ENCODE measurements at places on chromosomes 1 and 21.

DNA sequence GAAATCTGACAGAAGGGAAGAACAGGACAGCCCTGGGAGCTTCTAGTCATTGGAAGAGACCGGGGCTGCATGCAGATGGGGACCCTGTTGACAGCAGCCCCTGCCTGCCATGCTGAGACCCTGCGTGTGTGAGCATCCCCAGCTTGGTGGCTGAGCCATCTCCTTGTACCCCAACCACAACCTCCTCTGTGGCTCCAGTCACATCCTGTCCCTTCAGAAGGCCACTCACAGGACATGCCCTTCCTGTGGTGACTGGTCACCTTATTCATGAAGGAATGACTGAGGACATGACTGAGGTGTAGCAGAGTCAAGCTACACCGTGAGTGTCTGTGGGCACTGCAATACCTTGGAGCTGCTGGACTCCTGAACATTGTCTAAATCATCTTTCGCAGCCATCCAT lies 141.8 kb upstream of the ERRFI1 start:
- no peak for DNase-seq

GRCh38 chr1:62800825-62801306 lies 16.9 kb downstream of the ATG4C start:
- peak; percentile 21 for DNase-seq

DNA sequence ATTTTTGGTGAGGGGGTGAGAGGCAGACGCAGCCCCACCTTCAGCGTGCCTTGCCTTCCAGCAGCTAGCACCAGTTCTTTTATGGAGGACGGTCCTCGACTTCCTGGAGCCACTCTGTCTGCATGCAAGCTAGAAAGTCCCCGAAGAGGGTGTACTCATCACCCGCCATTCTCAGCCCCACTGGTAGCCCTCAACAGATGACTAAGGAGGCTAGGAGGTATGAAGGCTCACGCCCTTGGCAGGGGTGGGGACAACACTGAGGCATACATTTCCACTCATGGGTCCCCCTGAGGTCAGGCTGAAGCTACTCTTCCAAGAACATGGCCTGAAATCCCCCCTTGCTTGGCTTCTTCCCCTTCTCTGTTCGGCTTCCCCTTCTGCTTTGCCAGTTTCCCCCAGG lies 8.9 kb upstream of the PTPRF start:
- DNase-seq = no peak

DNA sequence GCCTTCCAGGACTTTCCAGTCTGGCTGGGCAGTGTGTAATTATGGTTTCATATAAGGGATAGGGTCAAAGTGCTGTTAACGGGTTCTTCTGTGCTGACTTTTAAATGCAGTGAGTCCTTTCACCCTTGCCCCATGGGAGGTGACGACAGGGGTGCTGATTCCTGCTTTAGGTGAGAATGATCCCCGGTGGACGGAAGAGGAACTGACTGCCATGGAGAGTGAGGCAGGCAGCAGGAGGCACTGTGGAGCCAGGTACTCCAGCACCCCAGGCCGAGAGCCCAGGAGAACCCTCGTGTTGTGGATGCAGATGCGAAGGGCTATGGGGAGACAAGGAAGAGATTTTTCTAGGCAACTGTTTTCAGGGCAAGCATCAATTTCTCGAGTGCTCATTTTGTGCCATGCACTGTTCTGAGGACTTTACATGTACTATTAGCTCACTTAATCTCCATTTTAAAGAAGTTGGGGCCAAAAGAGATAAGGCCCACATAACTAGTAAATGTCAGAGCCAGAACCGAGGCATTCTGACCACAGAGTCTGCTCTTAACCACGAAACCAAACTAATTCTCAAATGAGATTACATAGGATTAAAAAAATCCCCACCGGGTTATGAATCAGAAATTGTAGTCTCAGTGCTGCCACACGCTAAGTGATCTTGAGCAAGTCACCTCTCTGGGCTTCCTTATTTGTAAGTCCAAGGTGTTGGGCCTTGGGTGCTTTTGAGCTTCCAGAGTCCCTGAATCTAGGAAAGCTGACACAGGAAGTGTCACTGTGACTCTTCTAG lies 28.2 kb downstream of the STPG1 start:
- DNase-seq = peak; percentile 58

GRCh38 chr1:189929501-189930099 lies 548.1 kb downstream of the BRINP3 start:
- no peak for DNase-seq

DNA sequence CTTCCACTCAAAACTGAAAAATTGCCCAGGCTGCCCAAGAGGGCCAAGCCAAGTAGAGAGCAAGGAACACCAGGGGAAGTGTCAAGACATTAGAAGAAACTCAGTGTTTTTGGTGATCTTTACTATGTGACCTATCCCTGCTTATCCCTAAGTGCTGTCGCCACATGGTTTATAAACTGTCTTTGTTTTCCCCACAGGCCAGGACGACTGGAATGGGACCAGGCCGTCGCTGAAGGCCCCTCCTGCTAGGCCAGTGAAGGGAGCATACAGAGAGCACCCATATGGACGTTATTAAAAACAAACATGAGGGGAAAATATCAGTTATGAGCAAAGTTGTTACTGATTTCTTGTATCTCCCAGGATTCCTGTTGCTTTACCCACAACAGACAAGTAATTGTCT lies 28.7 kb downstream of the KHDRBS1 start:
- DNase-seq = no peak

- no peak for DNase-seq
Observed at GRCh38 chr21:44653123-44653522, 1.3 kb downstream of the KRTAP12-4 start.

GRCh38 chr1:170168265-170168664 lies 22.5 kb downstream of the NTMT2 start:
- DNase-seq = peak; percentile 36

- no peak for DNase-seq
Observed at GRCh38 chr1:7108251-7108650, 323.0 kb downstream of the CAMTA1 start.

GRCh38 chr21:27339902-27340301 lies 373.0 kb upstream of the ADAMTS5 start:
- DNase-seq = no peak

GRCh38 chr1:180482425-180483275 lies 19.7 kb downstream of the ACBD6 start:
- DNase-seq = peak; percentile 73

GRCh38 chr1:156629823-156630449 lies 10.7 kb downstream of the HAPLN2 start:
- no peak for DNase-seq

- DNase-seq = peak; percentile 15
Observed at GRCh38 chr1:109978761-109979488, 5.6 kb upstream of the AHCYL1 start.

- DNase-seq = no peak
Observed at GRCh38 chr1:217540321-217540720, 90.6 kb downstream of the GPATCH2 start.

GRCh38 chr1:183205196-183205781 lies 19.2 kb downstream of the LAMC2 start:
- DNase-seq = peak; percentile 84

GRCh38 chr1:186183219-186183618 lies 191.8 kb downstream of the TPR start:
- peak; percentile 96 for DNase-seq

DNA sequence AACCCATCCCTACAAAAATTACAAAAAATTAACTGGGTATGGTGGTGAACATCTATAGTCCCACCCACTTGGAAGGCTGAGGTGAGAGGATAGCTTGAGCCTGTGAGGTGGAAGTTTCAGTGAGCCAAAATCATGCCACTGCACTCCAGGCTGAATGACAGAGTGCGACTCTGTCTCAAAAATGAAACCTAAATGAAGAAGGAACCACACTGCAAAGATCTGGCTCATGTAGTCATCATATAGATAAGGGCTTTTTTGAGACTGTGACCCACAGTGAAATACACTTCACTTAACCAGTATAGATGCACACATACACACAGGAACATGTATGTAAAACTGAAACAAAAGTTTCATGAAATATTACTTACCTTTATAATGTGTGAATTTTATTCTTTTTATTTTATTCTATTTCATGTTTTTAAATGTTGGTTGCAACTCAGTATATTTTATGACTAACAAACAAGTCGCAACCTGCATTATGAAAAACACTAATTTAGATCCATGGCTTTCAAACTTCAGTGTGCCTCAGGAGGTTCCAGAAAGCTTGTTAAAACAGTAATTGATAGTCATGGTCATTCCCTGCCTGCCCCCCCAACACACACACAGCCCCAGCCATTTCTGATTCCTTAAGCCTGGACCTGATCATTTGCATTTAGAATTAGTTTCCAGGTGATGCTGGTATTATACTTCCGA lies 189.5 kb downstream of the PATJ start:
- DNase-seq = no peak

GRCh38 chr1:80365359-80366021 lies 1359.0 kb upstream of the ADGRL4 start:
- no peak for DNase-seq

GRCh38 chr1:214466403-214467077 lies 84.9 kb downstream of the PTPN14 start:
- DNase-seq = no peak

DNA sequence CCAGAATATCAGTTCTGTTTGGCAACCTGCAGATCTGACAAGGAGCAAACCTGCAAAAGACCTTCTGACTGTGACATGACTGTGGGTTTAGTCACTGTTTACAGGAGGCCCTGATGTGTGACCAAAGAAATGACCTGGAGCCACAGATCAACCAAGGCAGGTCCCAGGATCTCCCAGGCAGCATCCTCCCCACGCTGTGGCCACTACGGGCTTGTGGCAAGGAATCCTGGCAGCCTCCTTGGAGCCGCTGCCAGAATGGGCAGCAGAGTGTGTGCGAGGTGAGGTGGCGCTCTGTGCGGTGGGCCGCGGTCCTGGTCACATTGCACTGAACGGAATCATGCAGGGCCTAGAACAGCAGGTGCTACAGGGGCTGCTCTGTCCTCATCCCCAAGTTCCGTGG lies 15.9 kb downstream of the MCM3AP start:
- DNase-seq = no peak

DNA sequence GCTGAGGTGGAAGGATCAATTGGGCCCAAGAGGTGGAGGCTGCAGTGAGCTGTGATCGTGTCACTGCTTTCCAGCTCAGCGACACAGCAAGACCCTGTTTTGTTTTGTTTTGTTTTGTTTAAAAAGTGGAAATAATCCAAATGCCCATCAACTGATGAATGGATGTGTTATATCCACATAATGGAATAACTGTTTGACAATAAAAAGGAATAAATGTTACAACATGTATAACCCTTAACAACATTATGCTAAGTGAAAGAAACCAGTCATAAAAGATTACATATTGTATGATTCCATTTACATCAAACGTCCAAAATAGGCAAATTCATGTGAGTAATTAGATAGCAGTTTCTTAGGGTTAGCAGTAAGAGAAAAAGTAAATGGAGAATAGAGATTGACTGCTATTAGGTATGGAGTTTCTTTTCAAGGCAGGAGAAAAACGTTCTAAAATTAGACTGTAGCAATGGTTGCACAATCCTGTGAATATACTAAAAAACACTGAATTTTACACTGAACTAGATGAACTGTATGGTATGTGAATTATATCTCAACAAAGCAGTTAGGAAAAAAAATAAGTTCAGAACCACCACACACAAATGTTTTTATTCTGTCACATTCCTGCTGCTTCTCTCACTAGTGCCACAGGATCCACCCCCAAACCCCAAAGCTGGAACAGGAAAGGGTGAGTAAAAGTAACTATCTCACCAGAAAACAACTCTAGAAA lies 15.7 kb downstream of the FOXJ3 start:
- peak; percentile 67 for DNase-seq

GRCh38 chr1:107626073-107626796 lies 338.7 kb downstream of the VAV3 start:
- DNase-seq = no peak

DNA sequence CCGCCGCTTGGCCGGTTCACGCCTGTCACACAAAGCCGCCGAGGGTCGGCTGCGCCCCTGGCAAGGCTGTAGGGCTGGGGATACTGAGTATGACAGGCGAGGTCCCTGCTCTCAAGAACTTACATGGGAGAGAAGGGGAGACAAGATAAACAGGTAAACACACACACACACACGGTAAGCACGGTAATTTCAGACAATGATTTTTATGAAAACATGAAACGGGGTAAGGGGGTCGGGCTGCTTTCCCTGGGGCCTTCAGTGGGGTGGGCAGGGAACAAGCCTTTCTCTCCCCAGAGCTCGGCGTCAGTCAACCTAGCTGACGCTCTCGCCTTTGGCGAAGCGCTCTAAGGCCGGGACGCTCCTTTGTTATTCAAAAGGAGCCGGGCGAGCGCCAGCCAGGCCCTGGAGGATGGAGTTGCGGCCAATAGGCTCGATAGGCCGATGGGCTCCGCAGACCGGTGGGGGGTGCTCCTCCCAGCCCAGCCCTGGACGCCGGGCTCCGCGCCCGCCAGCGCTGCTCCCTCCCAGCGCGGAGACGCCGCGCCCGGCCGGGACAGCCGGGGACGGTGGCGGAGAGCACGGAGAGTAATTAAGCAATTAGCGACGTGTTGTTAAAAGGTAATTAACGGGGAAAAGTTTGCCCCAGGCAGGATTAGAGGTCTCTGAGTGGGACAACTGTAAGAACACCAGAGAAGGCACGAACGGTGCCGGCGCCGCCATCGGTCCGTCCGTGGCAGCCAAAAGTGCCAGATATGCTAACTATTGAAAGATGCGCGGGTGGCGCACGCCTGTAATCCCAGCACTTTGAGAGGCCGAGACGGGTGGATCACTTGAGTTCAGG lies 950 bp upstream of the INKA2 start:
- DNase-seq = peak; percentile 71

- peak; percentile 58 for DNase-seq
Observed at GRCh38 chr21:42002421-42002958, 7.7 kb downstream of the ZBTB21 start.
